Panc1 (cell line): ENCODE measurements at places on chromosomes 16 and 17.
A peak's percentile ranks its signal among the peaks of the same experiment; 100 is the strongest.

DNA sequence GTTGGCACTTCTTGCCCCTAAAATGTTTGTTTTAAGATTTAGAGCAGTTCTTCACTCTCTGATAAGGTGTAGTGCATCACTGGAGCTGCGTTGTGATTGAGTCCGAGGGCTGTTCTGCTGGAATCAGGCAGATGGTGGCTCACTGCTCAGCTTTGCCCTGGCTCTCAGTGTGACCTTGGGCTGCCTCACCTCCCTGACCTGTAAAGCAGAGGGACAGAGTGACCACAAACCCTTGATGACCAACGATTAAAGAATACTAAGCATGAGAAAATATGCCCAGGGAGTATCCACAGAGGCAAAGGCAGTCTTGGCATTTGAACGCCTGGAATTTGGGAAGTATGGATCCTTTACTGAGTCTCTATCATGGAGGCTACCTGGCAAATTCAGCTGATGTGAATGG, 18.1 kb downstream of the CMIP start:
- DNase-seq: no peak
- no peak overlapping the region for H3K27ac ChIP-seq
- H3K36me3 ChIP-seq: no peaks in the 10 kb centered on the region
- H3K4me3 ChIP-seq: no peak overlapping the region
- peaks cover 11% of the 10 kb centered on the region for H3K4me1 ChIP-seq

DNA sequence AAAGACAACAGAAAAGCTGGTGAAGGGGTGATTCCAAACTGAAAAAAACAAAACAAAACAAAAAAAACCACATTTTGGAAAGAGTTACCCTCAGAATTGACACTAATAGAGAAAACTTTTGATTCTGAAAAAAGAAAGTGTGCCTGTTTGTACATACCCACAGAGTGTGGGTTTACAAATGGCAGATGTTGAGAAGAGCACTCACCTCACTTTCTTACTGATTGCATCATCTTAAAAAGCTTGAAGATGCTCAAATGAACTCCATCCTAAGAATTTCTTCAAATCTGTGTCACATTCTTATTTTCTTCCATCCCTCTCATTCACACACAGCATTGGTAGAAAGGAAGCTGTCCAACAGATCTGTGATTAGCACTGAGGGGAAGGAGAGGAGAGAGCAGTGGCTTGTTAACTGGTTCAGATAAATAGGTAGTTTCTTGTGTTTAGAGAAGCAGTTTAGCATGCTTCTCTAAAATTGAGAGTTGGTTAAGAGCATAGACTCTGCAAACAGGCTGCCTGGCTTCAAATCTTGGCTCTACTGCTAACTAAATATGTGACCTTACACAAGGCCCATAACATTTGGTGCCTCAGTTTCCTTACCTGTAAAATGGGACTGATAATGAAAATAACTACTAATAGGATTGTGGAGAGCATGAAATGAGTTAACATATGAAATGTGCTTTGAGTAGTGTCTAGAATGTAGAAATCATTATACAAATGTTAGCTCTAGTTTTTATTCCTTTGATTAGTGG, 6.9 kb downstream of the GNAO1 start:
- no peaks in the 10 kb centered on the region for H3K36me3 ChIP-seq
- H3K4me1 ChIP-seq: peaks cover 7% of the 10 kb centered on the region; the same call in 1 of the 2 replicates
- no peaks in the 10 kb centered on the region for H3K27me3 ChIP-seq
- peak overlapping the region; percentile 48; the same call in 1 of the 2 replicates for H3K27ac ChIP-seq

DNA sequence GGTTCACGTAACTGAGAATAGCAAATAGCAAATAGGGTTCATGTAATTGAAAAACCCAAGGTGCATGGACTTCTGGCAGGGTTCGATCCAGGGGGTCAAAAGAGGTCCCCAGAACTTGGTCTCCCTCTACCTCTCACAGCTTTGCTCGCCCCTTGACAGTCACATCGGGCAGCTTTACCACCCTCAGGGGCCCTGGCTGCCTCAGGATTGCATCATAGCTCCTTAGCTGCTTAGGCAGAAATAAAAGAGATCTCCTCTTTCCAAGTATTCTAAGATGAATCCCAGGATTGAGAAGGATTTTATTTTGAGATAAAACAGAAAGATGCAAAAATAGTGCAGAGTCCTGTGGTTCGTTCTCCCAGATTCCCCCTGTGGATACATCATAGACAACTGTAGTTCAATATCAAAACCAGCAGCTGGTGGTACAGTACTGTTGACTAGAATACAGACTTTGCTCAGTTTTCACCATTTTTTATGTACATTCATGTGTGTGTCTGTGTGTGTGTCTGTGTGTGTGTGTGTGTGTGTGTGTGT, 12.8 kb downstream of the ADGRG3 start:
- no peak overlapping the region for H3K27ac ChIP-seq
- no peaks in the 10 kb centered on the region for H3K36me3 ChIP-seq
- H3K27me3 ChIP-seq: no peaks in the 10 kb centered on the region
- peaks cover 4% of the 10 kb centered on the region for H3K4me1 ChIP-seq
- no peak overlapping the region for H3K4me3 ChIP-seq
- no peak for DNase-seq

DNA sequence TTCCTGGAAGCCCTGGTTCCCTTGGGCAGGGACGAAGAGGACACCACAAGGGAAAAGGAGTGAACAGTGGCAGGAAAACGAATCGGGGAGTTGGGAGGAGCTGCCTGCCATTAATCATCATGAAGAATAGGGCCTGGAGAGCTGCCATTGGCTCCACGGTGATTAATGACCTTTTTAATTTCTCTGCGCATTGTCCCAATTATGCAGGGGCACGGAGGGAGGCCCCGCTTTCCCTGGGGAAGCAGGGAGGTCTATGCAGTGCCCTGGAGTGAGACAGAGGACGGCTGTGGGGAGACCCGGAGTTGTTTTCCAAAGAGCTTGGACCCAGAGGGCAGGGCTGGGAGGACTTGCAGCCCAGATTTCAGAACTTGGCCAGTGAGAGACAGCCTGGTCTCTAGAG, 338.9 kb upstream of the C16orf82 start:
- no peaks in the 10 kb centered on the region for H3K36me3 ChIP-seq
- H3K4me3 ChIP-seq: no peak overlapping the region
- H3K4me1 ChIP-seq: no peaks in the 10 kb centered on the region
- H3K27ac ChIP-seq: no peak overlapping the region
- no peak for DNase-seq

GRCh38 chr17:49556223-49556943, 19.3 kb upstream of the NXPH3 start:
- no peaks in the 10 kb centered on the region for H3K27me3 ChIP-seq
- H3K4me1 ChIP-seq: peaks cover 4% of the 10 kb centered on the region; the same call in 1 of the 2 replicates
- H3K36me3 ChIP-seq: no peaks in the 10 kb centered on the region
- H3K27ac ChIP-seq: no peak overlapping the region; the same call in 1 of the 2 replicates
- H3K4me3 ChIP-seq: peak overlapping the region; percentile 2; the same call in 1 of the 2 replicates

DNA sequence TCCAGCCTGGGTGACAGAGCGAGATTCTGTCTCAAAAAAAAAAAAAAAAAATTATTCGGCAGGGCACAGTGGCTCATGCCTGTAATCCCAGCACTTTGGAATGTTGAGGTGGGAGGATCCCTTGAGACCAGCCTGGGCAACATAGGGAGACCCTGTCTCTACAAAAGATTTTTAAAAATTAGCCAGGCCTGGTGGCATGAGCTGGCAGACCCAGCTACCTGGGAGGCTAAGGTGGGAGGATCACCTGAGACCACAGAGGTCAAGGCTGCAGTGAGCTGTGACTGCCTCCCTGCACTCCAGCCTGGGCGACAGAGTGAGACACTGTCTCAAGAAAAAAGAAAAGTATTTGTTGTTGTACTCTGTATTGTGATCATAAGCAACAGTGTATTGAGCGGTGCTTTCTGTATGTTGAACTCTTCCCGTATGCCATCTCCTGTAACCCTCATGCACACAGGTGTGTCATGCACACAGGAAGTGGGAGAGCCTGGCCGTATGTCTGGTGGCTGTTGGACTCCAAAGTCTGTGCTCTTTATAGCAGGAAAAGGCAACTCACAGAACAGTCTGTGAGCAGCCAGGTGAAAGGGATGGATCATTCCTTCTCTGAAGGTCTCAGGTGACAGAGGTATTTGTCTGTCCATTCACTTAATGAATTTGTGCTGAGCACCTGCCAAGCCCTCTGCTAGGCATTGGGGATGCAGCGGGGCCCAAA, 17.1 kb downstream of the CDH1 start:
- H3K4me3 ChIP-seq: no peak overlapping the region
- H3K27me3 ChIP-seq: no peaks in the 10 kb centered on the region
- DNase-seq: no peak

GRCh38 chr17:36858119-36859002, 78.9 kb upstream of the LHX1 start:
- H3K4me3 ChIP-seq: no peak overlapping the region
- no peak for DNase-seq
- H3K27me3 ChIP-seq: no peaks in the 10 kb centered on the region
- peak overlapping the region; percentile 3; the same call in 1 of the 2 replicates for H3K27ac ChIP-seq
- peaks cover 8% of the 10 kb centered on the region for H3K4me1 ChIP-seq
- no peaks in the 10 kb centered on the region for H3K36me3 ChIP-seq

DNA sequence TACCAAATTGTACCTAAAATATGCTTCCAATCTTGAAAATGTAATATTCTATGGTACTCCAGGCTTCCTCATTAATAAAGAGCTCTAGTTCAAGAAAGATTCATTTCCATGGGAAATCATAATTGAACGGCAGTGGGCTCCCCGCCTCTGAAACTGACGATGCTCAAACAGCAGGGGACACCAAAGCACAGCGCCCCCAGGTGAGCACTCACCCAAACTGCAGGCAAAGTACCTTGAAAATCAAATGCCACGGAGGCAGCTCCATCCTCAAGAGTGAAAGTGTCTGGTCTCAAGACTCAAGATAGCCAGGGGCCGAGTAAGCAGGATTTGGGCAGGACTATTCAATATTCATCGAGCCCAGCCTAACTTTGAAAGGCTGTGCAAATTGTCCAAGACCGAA, 217.4 kb upstream of the TNRC6C start:
- no peak for DNase-seq
- 0 out of 2 replicates have a peak, but pooled peaks cover 3% of the 10 kb centered on the region for H3K27me3 ChIP-seq
- no peak overlapping the region for H3K27ac ChIP-seq
- no peaks in the 10 kb centered on the region for H3K36me3 ChIP-seq

DNA sequence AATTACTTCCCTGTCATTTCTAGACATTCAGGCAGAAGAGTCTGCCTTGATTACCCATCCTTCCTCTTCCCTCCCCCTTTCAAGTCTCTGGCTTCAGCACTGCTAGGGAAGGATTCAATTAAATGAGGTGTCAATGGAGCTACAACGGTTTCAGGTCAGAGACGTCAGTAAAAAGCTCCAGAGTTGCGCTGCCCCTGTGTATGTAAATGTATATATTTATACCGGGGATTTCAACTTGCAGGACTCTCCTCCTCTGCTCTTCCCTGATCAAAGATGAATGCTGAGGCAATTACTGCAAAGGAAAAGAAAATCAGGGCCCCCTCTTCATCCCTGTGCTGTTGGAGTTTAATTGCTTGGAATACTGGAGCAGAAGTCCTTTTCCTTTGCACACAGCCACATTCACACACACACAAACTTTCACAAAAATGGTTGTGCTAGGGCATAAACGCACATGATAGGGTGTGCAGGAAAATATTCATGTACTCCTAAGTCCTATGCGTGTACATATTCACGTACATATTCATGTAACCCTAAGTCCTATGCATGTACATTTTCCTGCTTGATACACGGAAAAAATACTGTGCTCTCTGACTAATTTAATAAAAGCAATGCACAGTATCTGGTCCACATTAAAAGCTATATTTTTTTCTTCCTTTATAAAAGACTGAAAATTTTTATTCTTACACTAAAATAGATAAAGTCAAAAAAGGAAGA, 129.7 kb upstream of the PMFBP1 start:
- no peak overlapping the region for H3K4me3 ChIP-seq
- DNase-seq: no peak
- H3K4me1 ChIP-seq: no peaks in the 10 kb centered on the region
- H3K27ac ChIP-seq: no peak overlapping the region

DNA sequence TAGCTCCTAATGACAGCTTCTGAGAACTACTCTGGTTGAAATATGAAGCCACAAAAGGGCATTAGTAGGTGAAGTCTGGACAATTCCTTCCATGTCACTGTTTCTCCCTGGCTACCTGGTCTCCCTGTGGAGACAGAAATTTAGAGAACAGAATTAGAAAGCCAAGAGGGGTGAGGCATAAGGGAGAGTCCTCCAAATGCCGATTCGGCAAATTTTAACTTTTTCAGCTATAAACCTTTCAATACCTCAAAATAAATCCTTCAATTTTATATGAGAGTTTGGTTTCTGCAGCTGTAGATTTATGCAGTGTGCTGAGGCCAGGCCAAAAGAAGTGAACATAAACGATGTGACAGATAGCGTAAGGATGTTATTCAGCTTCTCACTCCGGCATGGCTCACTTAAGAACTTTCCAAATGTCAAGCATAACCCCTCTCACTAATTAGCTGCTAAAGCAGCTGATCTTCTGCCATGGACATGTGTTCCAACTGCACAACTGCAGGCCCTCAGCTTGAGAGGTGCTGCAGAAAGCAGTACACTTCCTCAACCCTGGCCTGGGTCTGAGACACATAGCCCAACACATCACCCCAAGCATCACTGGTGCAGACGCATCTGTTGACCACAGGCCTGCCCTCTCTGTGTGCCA, 247.9 kb upstream of the SOX9 start:
- DNase-seq: no peak
- H3K36me3 ChIP-seq: no peaks in the 10 kb centered on the region
- no peak overlapping the region for H3K27ac ChIP-seq
- no peak overlapping the region for H3K4me3 ChIP-seq
- no peaks in the 10 kb centered on the region; the same call in 1 of the 2 replicates for H3K27me3 ChIP-seq
- no peaks in the 10 kb centered on the region for H3K4me1 ChIP-seq
